ENCODE measurements at places on chromosomes 1 and 21.

DNA sequence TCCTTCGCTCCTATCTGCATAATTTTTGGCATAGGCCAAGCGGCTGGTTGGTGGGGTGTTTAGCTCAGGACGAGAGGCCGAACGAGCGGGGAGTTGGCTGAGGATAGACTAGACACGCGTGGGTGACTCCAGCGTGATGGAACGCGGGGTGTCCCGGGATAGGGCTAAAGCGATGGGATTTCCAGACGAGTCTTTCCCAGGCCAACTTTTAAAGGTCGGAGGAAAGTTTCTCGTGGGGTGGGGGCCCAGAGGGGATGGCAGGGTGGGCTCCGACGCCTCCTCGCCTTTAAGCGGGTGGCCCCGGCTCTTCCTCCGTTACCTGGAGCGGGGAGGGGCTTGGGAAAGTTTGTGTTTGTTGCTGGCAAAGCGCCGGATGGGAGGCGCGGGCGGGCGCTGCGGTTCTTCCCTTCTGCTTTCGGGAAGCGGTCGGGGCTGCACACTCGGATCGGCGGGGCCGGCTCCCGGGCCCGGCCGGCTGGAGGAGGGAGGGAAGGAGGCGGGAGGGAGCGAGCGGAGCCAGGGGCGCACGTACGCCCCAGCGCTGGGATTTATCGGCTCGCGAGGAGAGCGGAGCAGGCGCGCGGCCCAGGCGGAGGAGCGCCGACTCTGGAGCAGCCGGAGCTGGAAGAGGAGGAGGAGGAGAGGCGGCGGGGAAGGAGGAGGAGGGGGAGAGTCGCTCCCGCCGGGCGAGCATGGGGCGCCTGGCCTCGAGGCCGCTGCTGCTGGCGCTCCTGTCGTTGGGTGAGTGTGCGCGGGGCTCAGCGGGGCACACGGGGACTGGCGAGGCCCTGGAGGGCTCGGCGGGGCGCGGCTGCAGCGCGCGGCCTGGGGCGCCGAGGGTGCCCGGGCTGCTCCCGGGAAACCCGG lies at the start of gene PTGFRN:
Gene PTGFRN, plus strand, starts transcription at position 405 of the 867 bp plus-strand sequence. Its CDS starts 288 bp downstream, at position 693.
- peak; percentile 65 for DNase-seq

- DNase-seq: peak; percentile 85
Measured at GRCh38 chr1:93595266-93595665, 86.4 kb downstream of the BCAR3 start.

DNA sequence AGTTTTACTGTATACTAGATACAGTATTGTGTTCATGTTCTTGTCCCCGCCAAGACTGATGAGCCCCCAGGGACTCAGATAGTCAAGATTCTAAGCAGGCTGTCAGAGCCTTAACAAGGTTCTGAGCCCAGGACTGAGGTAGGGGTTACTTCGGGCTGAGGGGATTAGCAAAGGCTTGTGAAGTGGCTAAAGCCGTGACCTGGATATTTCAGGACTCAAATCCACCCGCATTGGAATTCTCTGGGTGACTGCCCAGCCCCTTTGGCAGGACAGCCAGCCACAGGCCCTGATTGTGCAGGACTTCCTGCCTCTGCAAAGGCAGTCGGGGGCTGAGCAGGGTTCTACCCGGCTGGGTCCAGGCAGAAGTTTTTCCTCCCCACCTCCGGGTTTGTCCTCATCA lies at the start of gene PLA2G5:
Gene PLA2G5, plus strand, starts transcription at position 321 of the 400 bp plus-strand sequence. CDS start 14,637 bp downstream, outside the sequence.
- DNase-seq: peak; percentile 72

- no peak for DNase-seq
Measured at GRCh38 chr1:14113271-14113670, 413.3 kb downstream of the PRDM2 start.

- no peak for DNase-seq
Measured at GRCh38 chr1:215111916-215112315, 29.4 kb downstream of the KCNK2 start.

DNA sequence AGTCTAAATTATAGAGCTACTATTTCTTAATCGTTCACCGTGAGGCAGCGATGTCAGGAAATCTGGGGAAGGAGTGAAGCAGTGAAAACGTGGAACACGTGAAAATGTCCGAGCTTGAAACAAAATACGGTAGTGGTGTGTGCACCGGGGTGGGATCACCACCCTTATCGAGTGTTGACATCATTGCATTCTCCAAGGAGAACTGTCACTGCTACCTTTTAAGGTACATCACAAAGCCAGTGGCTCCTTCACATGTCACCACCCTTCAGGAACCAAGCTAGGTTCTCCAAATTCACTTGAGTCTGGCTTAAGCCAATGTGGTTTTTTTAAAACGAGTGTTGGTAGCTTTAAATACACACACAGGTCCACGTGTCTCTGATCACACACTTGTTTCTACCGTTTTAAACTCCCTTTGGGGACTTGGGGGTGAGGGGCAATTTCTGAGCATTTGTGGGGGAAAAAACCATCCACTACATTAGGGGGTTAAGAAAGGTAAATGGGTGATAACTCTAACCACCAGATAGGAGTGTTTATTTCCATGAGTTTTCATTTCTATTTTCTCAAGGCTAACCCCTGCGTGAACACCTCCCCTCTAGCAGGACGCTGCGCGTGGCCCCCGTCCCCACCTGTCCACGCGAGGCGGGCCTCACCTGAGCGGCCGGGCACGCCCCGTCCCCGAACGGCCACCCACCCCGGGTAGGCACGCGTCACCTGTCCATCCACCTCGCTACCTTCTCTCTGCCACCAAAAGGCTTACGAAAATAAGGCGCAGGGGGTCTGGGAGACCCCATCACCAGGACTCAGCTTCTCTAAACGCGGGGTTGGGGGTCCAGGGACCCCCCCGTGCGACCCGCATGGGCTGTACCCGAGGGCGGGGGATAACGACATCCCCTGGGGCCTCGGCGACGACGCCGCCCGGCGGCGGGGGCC lies 978 bp downstream of the PRDM15 start:
- DNase-seq: peak; percentile 65

- no peak for DNase-seq
Measured at GRCh38 chr1:80533775-80534334, 1266.9 kb upstream of the ADGRL2 start.

DNA sequence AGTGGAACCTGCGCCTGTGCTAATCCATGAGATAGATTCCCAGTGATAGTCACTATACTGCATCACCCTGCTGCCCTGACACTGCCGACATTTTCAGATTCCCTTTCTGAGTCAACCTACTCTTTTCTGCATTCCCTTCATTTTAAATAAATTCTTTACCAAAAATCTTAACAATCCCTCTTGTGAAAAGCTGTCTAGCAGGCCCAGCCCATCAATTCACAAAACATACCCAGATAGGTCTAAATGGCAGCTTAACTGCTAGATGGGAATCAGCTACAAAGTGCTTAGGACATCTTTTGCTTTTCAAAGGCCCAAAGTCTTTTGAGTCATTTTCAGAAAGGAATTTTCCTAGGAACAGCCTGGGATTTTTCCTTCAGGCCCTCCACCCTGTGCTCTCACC lies 180.1 kb upstream of the PTBP2 start:
- DNase-seq: no peak

GRCh38 chr1:13774121-13774520 lies 74.1 kb downstream of the PRDM2 start:
- DNase-seq: peak; percentile 48

DNA sequence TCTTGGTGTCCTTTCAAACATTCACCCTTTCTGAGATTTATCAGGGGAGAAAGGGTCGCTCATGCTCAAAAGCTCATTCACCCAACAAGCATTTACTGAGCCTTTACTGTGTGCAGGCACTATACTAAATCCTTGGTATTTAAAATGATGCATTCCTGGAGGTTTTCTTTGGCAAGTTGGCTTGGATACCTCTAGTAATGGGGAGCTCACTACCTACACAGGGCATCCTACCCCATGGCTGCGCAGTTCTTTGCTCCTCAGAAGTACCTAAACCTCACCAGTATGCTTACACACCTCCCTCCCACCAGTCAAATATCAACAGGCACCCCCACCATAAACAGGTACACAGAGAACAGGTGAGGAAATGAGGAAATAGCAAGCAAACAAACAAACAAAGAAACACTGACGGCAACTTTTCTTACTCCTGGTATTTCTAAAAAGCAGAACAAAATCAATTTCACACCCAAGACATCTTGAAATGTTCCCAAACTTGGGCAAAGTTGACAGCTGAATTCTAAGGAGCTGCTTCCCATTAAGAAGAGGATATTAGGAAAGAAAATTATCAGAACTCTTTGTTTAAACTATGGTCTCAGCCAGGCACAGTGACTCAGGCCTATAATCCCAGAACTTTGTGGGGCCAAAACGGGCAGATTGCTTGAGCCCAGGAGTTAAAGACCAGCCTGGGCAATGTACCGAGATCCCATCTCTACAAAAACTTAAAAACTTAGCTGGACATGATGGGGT lies 104.8 kb downstream of the PSMG1 start:
- no peak for DNase-seq

DNA sequence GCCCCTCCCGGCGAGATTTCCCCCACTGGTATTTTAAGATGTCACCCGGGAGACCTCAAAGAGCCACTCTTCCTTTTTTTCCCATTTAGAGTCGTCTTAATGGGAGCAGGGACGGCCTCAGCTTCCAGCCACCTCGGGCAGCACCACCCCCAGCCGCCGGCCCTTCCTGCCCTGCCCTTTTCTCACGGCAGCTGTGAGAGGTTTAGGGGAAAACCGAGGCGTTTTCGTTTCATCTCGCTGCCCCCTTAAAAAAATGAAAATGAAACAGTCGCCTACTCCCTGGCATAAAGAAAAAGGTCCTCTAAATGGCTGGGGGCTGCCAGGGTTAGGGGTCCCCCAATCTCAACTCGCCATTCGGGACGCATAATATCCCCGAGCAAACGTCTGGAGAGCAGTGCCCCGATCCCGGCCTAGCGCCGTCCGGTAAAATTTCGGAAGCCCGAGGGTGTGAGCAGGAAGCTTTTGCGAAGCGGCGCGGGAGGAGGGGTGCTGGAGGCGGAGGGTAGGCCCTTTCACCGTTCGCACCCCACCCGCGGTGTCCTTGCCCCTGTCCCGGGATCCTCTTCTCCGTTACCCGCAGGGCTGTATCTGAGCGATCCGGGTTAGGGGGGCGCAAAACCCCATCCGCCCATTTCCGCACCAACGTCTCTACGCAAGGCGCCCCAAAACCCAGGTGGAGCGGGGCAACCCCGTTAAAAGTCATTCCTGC lies 1.2 kb downstream of the RUNX3 start:
- DNase-seq: peak; percentile 18

GRCh38 chr1:32197074-32197473 lies 3.3 kb upstream of the CCDC28B start:
- no peak for DNase-seq

DNA sequence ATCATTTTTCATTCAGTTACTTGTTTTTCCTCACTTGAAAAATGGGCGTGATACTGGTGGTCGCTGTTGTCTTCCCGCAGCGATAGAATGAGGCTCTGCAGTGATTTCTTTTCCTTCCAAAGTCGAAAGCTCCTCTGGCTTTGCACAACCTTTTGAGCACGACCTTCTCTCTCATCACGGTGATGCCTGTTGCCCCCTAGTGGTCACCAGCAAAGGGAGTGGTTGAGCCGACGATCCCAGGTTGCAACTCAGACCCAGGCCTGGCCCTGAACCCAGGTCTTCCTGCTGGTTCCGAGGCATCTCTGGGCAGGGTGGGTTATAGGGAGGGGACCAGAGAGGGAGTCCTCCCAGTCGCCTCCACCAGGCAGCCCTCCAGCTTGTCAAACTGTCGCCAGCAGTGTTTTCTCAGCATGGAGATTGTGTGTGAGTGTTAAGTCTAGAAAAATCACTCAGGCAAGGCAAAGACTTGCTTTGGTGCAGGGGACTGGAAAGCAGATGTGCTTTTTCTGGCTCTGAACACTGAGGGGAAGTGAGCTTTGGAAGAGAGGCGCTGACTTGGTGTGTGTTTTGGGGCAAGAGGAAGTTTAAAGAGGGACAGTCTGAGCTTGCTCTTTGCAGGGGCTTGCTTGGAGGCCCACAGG lies 285.3 kb downstream of the CAMTA1 start:
- DNase-seq: peak; percentile 63

- DNase-seq: no peak
Measured at GRCh38 chr1:224378855-224379631, 22.4 kb downstream of the CNIH4 start.
